ENCODE measurements at places on chromosomes 12 and 14.

GRCh38 chr14:35911097-35911496 is 85.0 kb downstream of the BRMS1L start:
- no peak for DNase-seq

DNA sequence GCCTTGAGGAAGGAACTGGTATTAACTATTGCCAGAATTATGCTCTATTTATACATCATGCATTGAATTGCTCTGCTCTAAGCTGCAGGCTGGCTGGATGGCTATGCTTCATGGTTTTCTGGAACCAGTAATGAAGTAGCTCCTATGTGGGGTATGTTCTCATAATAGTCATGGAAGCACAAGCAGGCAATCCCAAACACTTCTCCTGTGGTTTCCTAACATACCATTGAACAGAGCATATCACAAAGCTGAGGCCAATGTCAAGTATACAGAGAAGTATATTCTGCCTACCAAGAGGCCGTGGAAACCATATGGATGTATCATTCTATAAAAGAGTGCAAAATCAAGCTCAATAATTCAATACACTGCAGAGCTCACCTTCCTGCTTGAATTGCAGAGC is 1752.4 kb upstream of the FLRT2 start:
- no peak for DNase-seq

GRCh38 chr12:105164068-105164467 is 56.5 kb downstream of the WASHC4 start:
- DNase-seq = no peak

DNA sequence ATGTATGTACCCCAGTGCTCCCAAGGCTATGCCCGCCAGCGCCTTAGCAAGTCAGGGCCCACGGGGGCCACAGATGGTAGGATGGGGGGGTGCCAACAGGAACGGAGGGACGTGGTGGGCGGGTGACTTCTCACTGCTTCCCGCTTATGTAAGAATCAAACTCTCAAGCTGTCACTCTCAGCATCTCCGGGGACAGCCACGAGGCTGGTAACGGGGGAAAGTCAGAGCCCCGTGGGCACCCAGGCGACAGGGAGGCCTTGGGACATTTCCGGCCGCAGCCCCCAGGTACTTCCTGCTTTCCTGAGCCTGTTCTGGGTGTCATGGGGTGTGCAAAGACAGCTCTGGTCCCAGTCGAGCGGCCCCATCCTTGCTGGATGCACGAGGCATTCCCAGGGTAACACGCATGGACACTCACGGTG is 59.3 kb downstream of the TESC start:
- no peak for DNase-seq

DNA sequence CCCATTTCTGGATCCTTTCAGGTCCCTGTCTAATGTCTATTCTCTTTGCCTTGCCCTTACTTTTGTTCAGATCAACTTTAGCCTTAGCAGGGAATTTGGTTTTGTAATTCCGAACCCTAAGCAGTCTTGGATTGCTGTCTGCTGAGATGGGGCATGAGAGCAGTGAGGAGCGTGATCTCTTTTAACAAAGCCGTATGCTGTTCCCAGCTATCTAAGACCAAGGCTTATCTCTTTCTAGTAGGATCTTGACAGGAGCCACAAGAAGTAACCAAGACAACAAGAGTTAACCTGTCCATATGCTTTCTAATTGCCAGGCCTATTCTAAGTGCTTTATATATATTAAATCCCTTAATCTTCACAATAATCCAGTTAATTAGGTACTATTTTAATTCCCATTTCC is 4.5 kb upstream of the DHRS7 start:
- no peak for DNase-seq

GRCh38 chr12:16588812-16589211 is 17.1 kb downstream of the LMO3 start:
- DNase-seq = no peak
